ENCODE measurements at places on chromosomes 5 and 9.

- H3K4me3 ChIP-seq = no peak overlapping the region
- H3K4me1 ChIP-seq = peaks cover 4% of the 10 kb centered on the region
- H3K27me3 ChIP-seq = no peaks in the 10 kb centered on the region
- no peaks in the 10 kb centered on the region for H3K36me3 ChIP-seq
Measured at GRCh38 chr5:172785429-172786088, 14.6 kb upstream of the DUSP1 start.

- no peaks in the 10 kb centered on the region for H3K36me3 ChIP-seq
- H3K27me3 ChIP-seq = no peaks in the 10 kb centered on the region
- H3K4me1 ChIP-seq = no peaks in the 10 kb centered on the region
- no peak overlapping the region for H3K4me3 ChIP-seq
Measured at GRCh38 chr5:144567421-144567780, 396.7 kb downstream of the KCTD16 start.

DNA sequence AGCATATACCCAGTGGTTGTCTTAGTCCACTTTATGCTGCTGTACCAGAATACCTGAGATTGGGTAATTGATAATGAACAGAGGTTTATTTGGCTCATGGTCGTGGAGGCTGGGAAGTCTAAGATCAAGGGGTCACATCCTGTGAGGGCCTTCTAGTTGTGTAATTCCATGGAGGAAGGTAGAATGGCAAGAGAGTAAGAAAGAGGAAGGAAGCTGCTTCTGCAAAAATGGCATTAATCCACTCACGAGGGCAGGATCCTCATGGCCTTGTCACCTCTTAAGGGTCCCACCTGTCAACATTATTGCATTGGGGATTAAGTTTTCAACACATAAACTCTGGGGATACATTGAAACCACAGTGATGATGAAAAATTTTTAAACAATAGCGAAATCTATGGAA, 17.0 kb downstream of the BTNL8 start:
- no peak overlapping the region for H3K27ac ChIP-seq
- H3K27me3 ChIP-seq = no peaks in the 10 kb centered on the region
- H3K4me3 ChIP-seq = no peak overlapping the region
- no peaks in the 10 kb centered on the region for H3K36me3 ChIP-seq
- no peak for DNase-seq

GRCh38 chr9:17536027-17536426, 42.8 kb upstream of the SH3GL2 start:
- H3K4me1 ChIP-seq = no peaks in the 10 kb centered on the region
- no peak overlapping the region for H3K27ac ChIP-seq
- no peaks in the 10 kb centered on the region for H3K36me3 ChIP-seq
- no peak overlapping the region for H3K4me3 ChIP-seq
- no peak for DNase-seq

- H3K4me1 ChIP-seq = no peaks in the 10 kb centered on the region
- no peak for DNase-seq
- H3K36me3 ChIP-seq = no peaks in the 10 kb centered on the region
- H3K27ac ChIP-seq = peak overlapping the region; percentile 92
- H3K4me3 ChIP-seq = peak overlapping the region; percentile 75
Measured at GRCh38 chr5:122846051-122846550, 688 bp downstream of the SNX24 start.

DNA sequence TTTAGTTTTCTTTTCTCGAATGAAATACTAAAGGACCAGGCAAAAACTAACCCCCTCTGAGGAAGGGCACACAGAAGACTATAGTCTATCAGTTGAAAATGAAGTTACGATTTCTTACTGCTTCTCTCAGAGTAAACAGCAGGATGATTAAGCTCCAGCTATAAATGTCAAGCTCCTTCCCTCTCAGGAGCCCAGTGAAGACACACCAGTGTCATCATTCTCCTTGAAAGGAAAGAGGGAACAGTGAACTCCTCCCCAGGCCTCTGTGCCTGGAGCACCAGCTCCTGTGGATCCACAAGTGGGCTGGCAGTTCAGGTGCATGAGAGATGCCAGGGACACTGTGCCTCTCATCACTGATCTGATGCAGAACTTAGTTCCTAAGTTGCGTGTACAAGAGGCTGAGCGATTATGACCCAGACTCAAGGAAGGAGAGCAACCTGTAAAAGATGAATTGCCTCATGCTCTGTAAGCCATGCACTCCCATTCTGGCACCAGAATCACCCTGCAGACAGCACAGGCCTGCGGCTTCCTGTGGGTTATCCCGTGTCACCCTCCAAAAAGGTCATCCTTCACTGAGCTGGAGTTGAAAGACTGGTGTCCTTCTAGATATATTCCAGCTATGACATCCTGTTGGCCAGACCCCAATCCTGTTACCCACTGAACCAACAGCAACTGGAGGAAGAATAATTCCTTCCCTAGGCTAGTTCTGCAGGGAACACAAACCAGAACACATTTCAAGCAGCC, 394.0 kb downstream of the SEMA5A start:
- H3K36me3 ChIP-seq = peaks cover 2% of the 10 kb centered on the region
- H3K4me3 ChIP-seq = no peak overlapping the region
- DNase-seq = no peak
- no peaks in the 10 kb centered on the region for H3K4me1 ChIP-seq
- H3K27ac ChIP-seq = no peak overlapping the region

Measured in lung (tissue), 17 donors.